Fibroblast of pulmonary artery (primary cell): ENCODE measurements at places on chromosomes 2 and 18.

- DNase-seq, result no peak
Observed at GRCh38 chr18:9732031-9732430, 23.9 kb downstream of the RAB31 start.

DNA sequence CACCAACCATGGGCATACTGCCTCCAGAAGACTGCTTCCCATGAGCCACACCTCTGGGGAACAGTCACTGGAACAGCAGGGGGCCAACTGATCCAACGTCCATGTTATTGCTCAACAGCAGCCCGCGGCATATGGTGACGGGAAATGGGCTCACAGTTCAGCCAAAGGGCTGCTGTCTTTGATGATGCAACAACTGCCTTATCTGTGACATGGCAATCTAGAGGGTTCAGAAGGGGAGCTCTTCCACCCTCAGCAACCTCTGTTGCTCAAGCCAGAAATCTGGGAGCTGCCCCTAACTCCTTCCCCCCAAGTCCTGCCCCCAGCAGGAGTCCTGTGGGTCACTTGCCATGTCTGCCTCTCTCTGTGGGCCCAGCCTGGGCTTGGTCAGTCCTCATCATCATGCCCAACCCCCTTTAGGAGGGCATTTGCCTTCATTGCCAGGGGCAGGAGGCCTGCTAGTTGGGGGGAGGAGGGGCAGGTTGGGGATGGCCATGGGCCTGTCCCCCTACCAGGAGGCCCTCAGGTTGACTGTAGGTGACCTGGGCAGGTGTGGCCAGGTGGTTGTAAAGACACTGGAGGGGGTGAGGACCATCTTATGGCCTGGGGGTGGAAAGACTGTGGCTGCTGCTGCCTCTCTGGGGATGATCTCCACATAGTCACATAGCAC, 212.9 kb downstream of the CYP26B1 start:
- DNase-seq, result peak; percentile 58

DNA sequence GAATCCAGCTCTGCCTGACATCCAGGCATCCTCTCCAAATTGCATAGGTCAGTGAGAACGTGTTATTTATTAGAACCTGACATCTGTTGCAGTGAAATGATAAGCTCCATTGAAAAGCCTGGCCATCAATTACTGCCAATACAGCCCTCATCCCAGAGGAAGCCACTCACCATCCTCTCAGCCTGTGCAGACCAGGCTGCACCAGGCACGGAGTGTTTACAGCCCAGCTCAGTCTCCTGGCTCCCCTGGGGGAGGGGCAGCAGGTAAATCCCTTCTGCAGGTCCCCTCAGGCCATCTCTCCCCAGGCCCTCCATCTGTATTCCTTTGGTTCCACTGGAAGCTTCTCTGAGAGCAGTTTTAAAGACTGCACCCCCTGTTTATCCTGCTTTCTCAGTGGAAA, 82.6 kb upstream of the FOSL2 start:
- DNase-seq, result no peak

GRCh38 chr2:241721852-241722251, 12.6 kb upstream of the D2HGDH start:
- no peak for DNase-seq

- no peak for DNase-seq
Observed at GRCh38 chr2:237045449-237045848, 40.2 kb upstream of the COPS8 start.

GRCh38 chr2:236376566-236377244, 112.5 kb upstream of the ASB18 start:
- DNase-seq, result no peak

- DNase-seq, result no peak
Observed at GRCh38 chr2:151137526-151137925, 124.1 kb downstream of the RBM43 start.

GRCh38 chr2:47056868-47057686, 98.0 kb downstream of the STPG4 start:
- DNase-seq, result peak; percentile 47

DNA sequence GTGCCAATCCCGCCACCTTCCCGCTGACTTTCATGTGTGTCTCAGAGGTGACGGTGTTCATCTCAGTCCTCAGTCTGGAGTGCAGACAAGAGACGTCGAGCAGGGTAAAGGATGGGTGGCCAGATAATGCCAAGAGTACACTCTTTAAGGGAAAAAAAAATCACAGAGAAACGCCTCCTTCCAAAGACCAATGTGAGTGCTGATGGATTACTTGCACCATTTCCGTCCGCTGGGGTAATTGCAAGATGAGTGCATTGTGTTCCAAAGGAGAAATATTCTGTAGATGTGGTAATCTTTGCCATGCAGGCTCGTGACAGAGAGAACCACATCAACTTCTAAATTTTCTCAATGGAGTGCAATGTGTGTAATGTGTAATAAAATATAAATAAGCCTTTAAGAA, 81.0 kb downstream of the KLHL29 start:
- peak; percentile 12 for DNase-seq

GRCh38 chr2:1748741-1749488, 4.6 kb upstream of the PXDN start:
- no peak for DNase-seq

DNA sequence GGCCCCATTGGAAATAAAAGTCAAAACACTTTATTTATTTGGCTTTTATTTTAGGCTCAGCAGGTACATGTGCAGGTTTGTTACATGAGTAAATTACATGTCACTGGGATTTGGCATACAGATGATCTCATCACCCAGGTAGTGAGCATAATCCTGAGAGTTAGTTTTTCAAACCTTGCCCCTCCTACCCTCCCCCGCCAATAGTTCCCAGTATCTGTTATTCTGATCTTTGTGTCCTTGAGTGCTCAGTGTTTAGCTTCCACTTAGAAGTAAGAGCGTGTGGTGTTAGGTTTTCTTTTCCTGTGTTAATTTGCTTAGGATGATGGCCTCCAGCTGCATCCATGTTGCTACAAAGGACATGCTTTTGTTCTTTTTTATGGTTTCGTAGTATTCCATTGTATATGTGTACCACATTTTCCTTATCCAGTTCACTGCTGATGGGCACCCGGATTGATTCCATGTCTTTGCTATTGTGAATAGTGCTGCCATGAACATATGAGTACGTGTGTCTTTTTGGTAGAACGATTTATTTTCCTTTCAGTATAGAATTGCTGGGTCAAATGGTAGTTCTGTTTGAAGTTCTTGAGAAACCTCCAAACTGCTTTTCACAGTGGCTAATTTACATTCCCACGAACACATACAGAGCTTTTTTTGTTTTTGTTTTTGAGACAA, 47.9 kb downstream of the ARMC9 start:
- DNase-seq, result no peak

DNA sequence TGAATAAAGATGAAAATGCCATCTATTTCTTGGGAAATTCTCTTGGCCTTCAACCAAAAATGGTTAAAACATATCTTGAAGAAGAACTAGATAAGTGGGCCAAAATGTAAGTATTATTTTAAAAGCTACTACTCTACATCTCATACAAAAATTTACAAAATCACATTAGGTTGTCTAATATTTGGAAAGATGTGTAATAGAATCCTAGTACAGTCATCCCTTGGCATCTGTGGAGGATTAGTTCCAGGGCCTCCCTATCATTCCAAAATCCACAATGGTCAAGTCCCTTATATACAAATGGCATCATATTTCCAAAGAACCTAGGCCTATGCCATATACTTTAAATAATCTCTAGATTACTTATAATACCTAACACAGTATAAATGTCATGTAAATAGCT, 41.2 kb downstream of the KYNU start:
- no peak for DNase-seq

DNA sequence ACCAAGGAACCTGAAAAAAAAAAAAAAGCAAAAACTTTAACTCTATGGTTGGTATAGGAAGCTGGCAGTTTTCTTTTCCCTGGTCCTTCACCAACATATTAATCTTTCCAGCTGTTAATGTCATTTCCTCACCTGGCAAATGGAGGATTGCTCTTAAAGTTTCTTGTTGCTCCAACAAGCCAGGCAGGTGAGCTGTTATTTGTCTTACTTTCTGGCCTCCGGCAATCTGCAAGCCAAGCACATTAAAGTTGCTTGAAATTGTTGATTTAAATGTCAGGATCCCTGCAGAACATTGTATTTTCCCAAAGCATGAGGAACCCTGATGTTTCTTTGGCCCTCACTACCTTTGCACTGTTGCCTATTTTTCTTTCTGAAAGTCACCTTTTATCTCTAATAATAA, 664.9 kb downstream of the METTL4 start:
- DNase-seq, result no peak

DNA sequence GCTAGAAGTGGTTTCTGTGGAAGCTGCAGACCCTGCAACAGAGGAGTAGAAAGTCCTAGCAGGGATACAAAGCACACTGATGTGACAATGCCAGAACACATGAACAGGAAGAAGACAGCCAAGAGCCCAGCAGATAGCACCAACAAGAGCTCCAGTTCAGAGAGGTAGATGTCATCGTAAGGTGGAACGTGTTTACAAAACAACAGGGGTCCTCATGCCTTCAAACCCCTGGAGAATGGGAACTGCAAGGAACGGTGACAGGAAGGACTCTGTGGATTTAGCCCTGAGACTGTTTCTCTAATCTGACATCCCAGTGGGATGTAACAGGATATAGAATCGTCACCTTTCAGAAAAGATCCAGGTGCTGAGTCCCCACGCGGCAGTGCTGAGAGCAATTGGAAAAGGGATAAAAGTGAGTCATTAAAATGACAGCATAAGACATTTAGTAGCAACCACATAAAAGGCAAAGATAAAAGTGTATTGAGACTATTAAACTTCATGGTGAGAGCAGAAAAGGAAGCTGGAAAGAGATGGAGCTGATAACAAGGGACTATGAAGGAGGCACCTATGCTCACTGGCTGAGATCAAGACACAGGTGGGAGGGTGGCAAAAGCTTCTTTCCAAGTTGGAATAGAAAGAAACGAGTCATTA, 195.2 kb downstream of the FBXO15 start:
- no peak for DNase-seq

- no peak for DNase-seq
Observed at GRCh38 chr2:200131307-200131706, 175.2 kb upstream of the SPATS2L start.

GRCh38 chr18:56458770-56459712, 179.4 kb downstream of the TXNL1 start:
- peak; percentile 48 for DNase-seq

DNA sequence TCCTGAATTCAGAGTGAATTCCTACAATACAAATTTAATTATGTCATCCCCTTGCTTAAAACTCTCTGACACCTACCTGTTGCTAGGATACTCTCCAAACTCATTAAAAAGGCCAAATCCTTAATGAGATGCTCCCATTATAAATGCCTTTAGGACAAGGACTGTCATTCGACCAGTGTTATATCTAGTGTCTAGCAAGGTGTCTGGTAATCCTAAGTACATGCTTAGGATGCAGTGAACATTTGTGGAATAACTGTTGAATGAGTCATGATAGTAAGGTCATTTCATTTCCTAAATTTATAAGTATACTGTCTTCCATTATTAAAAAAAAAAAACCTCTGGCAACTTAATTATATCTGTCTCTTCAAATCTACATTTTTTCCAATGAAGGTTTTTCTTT, 588.9 kb upstream of the NRXN1 start:
- DNase-seq, result peak; percentile 24

- DNase-seq, result no peak
Observed at GRCh38 chr2:202778217-202778616, 93.3 kb downstream of the ICA1L start.

DNA sequence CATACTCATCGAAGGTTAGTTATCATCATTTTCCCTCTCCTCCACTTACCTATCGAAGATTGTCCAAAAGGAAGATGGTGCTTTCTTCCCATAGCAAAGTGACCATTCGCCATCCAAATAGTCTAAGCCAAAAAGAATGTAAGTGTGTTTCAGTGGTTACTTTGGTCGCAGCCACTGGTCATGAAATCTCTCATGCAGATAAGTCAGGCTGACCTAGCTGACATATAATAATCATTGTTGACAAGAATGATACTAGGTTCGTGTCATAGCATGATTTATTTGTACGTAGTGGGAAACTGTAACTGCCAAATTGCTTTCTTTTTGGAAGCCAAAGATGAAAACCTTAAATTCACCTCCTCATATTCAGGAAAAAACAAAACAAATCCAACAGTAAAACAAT, 89.6 kb upstream of the PMAIP1 start:
- DNase-seq, result no peak

DNA sequence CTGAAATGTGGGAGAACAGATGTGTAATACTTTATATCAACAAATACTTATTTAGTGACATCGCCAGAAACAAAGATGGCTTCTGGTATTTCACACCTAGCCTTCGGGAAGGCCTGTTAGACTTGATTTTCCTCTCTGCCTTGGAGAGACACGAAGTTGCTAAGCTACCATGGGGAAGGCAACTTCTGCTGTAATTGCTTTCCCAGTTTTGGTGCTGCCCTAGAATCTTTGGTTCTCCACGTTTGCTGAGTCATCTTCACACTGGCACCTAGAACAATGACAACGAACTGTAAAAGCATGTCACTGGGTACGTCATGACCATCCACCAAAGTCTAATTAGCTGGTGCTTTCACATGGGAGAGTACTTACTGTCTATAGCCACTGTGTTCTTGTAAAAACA, 58.7 kb upstream of the ACTR3 start:
- peak; percentile 23 for DNase-seq

- DNase-seq, result no peak
Observed at GRCh38 chr18:8658858-8659485, 46.4 kb upstream of the MTCL1 start.

GRCh38 chr18:22185273-22185672, 15.9 kb downstream of the GATA6 start:
- DNase-seq, result no peak

GRCh38 chr2:109304731-109305470, 175.9 kb downstream of the SH3RF3 start:
- no peak for DNase-seq

GRCh38 chr18:63180971-63181376, 138.6 kb downstream of the BCL2 start:
- DNase-seq, result no peak

GRCh38 chr2:96111257-96111640, 5.1 kb downstream of the ADRA2B start:
- DNase-seq, result no peak

DNA sequence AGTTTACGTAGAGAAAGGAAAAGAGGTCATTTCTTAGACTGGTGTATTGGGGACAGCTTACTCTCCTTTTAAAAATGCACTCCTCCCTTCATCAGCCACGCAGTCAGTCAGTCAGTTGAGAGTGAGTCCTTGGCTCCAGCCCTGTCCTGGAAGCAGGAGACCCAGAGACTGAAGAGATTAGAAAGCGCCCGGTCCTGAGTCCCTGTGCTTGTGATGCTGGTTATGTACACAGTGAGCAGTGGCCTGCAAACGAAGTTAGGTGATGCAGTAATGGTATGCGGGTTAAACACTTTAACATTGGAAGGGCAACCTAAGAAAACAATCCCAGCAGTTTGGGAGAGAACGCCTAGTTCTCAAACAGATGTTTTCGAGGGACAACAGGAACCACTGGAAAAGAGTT, 6.3 kb upstream of the ASB1 start:
- DNase-seq, result no peak

DNA sequence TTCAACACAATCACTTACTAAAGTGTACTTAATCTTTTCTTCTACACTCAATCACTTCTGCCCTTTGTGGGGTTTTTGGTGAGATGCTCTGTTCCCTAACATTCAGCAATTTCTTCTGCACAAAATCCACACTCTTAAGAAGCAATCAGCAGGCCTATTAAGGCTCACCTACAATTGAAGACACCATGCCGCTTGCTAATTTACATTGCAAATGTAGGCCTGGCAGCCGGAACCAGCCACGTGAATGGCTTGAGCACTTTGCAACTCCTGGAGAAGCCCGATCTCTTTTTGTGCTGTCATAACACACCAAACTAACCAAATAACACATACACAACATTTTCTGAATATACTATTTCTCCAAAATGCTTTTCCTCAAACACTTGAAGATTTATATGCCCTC, 66.3 kb downstream of the NYAP2 start:
- DNase-seq, result no peak
